Stimulated activated CD4-positive, alpha-beta T cell treated with anti-CD3 and anti-CD28 coated beads, Interleukin-12 subunit alpha, Interleukin-12 subunit beta, amount 100 ng/mL, for 24 hours (primary cell): ENCODE measurements at places on chromosomes 3 and 15.

- no peak for DNase-seq
Observed at GRCh38 chr3:74331711-74332110, 282.7 kb downstream of the CNTN3 start.

GRCh38 chr3:71585131-71585530 is 1.6 kb upstream of the FOXP1 start:
- no peak for DNase-seq

DNA sequence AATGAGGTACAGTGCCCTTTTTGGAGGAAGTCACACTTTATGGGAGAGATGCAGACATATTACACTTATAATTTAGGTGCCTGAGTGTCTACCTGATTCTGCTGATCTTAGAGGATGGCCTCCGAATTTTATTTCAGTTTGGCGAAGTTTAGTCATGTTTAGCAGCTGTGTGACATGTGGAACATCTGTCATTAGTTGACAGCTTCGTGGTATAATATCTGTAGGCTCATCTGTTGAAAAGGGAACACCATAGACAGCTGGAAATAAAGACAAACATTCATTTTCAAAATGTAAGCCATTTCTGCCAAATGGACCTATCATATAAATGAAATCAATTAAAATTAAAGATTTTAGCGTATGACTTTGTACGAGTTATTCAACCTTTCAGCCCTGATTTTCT is 165.4 kb downstream of the CFAP20DC start:
- no peak for DNase-seq

DNA sequence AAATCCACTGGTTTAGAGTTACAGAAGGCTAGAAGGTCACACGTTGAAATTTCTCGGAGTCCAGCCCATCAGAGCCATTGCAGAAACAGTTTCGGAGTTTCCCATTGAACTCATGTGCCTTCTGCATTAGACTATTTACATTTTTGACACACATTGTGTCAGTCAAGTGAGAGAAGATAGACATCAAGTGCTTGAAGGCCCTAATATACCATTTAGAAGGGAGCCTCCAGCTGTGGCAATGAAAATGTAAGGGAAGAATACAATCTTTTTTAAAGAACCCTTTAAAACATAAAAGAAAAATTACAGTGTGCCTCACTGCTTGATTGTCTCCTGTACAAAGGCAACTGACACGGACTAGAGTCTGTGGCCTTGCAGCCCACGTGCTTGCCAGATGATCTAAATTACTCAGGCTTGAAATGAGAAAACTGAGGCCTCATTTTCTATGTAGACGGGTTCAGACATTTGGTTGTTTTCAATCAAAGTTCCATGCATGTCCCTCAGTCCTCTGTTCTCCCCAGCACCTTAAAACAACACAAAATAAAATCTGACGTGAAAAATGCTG is 650.5 kb downstream of the ROBO2 start:
- DNase-seq = no peak

DNA sequence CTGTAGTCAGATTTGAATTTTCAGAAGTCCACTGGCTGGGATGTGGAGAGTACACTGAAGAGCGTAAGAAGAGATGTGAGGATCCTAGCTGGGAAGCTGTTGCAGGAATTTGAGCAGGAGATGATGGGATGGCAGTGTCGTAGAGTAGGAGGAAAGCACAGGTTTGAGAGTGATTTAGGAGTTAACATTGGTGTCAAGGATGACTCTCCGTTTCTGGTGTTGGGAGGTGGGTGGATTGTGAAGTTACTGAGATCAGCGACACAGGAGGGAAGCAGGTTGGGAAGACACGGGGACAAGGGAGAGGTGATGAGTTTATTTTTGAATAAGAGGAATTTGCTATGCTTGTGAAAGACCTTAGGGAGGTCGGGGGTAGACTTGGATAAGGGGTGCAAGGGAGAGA is 434.2 kb upstream of the TPM1 start:
- DNase-seq = no peak

DNA sequence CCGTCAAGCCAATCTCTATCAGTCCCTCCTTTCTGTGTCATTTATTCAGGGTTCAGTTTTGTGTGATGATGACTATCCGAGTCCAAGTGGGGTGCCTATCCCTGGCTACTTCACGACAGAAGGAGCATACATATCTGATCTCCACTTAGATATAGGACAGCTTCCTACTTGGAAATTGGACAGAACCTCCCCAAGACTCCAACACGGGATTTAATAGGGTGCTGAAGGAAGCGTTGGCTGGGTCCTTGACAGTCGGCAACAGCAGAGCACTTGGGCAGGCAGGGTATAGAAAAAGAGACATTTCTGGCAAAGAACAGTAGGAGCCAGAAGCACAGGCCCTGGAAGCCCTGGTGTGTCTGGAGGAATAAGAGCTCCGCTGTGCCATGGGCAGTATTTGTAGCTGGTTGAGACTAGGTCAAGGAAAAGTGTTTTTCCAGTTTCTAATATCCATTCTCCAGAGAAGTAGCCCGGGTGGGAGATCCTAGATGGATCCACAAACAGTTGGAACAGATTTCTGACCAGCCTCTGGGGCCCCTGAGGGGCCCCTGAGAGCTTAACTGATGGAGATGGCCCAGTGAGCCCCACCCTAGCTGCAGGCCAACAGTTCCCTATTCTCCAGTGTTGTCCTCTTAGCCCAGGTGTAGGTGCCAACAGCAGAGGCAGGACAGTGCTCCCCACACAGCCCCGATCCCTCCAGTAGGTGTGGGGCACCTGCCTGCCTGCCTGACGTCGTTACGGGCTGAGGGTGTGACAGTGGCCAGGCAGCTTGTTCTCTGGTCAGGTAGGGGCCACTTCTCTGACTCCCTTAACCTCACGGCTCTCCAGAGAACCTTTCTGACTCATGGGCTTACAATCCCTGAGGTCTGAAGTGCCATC is 130.8 kb downstream of the CHCHD6 start:
- DNase-seq = no peak

DNA sequence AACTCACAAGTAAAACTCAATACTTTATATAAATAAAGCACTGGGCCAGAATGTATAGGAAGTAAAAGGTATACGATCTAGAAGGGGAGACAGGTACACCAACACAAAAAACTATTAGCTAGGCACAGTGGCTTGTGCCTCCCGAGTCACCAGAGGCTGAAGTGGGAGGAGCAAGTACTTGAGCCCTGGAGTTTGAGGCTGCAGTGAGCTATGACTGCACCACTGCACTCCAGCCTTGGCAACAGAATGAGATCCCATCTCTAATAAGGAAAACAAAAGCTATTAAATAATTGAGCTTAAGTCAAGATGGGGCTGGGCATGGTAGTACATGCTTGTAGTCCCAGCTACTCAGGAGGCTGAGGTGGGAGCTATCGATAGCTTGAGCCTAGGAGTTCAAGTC is 17.0 kb downstream of the PIK3CB start:
- no peak for DNase-seq

GRCh38 chr3:25849641-25850385 is 59.9 kb downstream of the OXSM start:
- DNase-seq = no peak

DNA sequence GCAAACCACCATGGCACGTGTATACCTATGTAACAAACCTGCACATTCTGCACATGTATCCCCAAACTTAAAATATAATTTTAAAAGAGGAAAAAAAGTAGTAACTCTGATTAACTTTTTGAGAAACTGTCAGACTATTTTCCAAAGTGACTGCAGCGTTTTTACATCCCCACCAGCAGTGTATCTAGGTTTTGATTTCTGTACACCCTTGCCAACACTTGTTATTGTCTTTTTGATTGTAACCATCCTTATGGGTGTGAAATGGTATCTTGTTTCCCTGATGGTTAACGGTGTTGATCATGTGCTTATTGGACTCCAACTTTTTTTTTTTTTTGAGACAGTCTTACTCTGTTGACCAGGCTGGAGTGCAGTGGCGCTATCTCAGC is 23.0 kb upstream of the ALPK3 start:
- no peak for DNase-seq

DNA sequence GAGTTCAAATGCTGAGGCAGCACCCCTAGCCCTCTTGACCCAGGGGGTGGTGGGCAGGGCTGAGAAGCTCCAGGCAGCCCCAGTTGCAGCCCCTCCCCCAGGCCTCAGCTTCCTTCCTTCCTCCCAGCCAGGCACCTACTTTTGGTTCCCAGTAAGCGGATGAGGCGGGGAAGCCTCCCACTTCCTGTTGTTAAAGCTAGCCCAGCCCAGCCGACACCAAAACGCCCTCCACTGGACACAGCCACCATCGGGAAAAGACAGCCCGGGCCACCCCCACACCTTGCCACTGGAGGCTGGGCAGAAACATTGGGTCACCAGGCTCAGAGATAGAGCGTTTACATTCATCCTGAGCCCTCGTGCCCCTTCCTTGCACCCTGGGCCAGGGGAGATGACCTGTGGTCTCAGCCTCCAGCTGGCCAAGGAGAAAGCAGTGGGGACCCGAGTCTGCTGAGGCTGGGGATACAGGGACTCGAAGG is 3.5 kb downstream of the DUSP7 start:
- DNase-seq = peak; percentile 40

- no peak for DNase-seq
Observed at GRCh38 chr3:95352471-95352870, 1289.6 kb downstream of the NSUN3 start.

GRCh38 chr3:126987129-126987528 is 4.2 kb downstream of the PLXNA1 start:
- no peak for DNase-seq

DNA sequence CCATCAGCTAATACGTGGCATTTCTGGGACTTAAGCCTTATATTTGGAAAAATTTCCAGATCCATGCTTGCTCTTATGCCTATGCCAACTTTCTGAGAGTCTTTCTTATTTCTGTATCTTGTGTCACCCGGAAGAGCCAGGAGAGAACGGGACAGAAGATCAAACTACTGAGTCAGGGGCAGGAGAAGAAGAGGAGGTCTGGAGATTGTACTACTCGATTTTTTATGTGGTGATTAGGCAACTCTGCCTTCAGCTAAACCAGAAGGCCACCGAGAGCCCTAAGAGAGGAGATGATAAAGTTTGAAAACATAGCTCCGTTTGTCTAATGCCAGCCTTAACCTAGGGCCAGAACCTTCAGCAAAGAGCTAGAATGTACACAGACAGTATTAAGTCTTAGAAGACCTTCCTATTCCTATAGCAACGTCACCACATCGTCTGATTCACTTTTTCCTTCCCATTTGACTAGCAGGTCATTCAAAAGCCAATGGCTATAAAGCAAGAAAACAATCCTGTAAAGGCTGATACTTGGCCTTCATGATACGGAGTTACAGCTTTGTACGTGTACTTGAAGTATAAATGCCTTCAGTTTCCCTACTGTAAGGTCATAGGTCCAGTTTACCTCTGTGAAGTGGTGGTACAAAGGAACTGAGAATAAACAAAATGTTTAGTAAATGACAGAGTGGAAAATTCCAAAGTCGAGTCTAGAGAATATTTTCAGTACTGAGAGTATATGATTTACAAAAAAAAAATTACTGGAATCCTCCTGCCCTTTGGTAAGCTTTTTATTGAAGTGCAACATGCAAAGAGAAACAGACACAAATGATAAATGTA is 96.1 kb upstream of the ICE2 start:
- DNase-seq = no peak

DNA sequence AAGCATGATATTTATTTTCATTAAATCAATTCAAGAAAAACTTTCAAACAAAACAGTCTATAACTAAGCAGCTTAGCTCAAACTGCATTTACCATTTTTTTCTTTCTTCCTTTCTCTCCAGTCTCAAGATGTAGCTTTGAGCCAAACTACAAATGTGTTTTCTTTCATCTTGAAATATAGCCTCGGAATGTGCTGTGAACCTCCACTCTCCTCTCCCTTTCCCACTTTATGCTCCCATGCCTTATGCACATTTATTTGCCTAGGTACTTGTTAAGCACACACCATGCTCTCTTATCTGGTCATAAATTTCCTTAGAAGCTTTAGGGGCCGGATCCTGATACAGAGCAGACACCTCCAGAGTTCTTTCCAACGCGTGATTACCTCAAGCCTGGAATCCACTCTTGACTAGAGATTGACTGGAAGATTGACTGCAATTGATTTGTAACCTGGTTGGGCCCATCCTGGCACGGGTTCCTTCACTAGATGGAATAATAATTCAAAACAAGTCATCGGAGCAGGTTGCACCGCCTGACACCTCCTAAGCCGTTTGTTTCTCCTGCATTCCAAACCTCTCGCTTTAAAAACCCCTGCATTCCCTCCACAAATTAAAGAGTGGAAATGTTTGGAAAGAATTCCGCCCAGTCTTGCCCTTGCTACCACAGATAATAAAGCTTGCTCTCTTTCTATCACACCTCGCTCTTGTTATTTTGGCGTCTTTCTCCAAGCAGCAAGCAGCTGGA is 344.7 kb downstream of the CHL1 start:
- no peak for DNase-seq

- no peak for DNase-seq
Observed at GRCh38 chr15:35290301-35290721, 205.2 kb upstream of the NANOGP8 start.

- no peak for DNase-seq
Observed at GRCh38 chr3:154214306-154214705, 93.1 kb downstream of the ARHGEF26 start.

DNA sequence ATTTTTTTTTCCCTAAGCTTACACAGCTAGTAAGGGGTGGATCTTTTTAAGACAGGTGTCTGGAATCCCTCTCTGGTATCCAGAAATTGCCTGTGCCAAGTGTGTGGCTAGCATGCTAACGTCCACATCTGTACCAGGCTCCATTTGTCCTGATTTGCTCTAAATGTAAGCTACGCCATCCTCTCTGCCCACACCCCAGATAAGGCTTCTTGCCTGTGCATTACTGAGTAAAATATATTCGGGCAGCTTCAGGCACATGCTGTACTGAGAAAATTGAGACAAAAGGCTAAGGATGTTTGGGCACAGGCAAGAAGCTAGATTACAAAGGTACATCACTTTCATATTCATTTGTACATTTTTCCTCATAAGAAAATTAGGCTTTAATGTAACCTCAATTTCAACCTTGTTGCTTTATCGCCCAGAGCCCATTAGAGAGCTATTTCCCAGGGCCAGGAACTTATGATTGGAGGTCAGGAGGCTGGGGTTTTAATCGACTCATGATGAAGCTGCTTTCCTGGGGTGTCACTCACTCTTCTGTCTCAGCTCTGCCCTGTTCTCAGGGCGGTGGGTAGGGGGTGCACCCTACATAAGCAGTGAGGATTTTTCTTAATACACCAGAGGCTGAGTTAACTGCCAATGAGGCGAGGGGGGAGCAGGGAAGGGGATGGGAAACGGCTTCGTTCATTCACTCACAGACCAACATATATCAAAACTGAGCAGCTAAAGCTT is 106.3 kb downstream of the RORA start:
- no peak for DNase-seq

- DNase-seq = no peak
Observed at GRCh38 chr3:189337673-189338091, 165.9 kb downstream of the TPRG1 start.
